ENCODE measurements at places on chromosomes 4 and X. TPM values are rescaled to one million over a fixed set of nuclear protein-coding genes. Genes with fewer than 3 reads are reported as not detected.

BTK gene
- polyA plus RNA-seq: 3.8 TPM

SPANXC gene
- polyA plus RNA-seq: not detected

FAAH2 gene
- 0.74 TPM for polyA plus RNA-seq

HELT gene
- polyA plus RNA-seq: not detected

IL2 gene
- not detected for polyA plus RNA-seq

DNA sequence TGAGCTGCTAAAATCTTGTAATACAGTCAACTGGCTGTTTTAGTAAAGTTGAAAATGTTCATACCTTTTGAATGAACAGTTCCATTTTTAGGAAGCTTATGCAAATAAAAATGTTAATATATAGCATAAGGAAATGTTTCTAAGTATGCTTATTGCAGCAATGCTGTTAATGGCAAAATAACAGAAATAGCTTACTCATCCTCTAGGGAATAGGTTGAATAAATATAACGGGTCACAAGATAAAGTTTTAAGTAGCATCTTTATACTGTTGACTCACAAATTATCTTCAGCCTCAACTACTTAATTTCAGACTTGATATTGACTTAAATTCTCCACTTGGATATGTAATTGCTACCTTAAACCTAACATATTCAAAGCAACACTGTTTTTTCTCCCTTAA is 27.7 kb downstream of the HERC3 start:
- no peak for DNase-seq

DNA sequence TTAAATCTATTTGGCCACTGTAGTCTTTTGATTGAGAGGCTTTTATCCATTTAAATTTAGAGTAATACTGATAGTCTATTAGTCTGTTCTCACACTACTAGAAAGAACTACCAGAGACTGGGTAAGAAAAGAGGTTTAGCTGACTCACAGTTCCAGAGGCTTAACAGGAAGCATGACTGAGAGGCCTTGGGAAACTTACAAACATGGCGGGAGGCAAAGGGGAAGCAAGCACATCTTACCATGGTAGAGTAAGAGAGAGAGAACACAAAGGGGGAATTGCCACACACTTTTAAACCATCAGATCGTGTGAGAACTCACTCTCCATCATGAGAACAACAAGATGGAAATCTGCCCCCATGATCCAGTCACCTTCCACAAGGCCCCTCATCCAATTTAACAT is 410.9 kb downstream of the PDGFC start:
- DNase-seq: no peak

DNA sequence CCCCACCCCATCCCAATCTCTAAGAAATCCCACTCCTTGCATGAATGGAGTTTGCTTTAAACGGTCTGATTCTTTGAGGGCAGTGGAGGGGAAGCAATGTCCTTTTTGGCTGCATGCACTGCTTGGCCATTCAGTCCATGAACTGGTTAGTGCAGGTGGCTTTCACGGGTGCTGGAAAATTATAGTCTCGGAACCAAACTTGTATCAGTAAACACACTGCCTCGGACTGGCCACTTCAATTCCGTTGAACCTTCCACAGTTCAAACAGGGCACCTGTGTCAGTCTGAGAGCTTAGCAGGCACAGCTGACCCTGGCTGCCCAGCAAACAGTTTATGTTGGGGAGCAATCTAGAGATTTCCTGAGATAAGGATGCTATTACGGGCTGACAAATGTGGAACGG is 255.6 kb downstream of the DHX15 start:
- DNase-seq: no peak

GRCh38 chr4:143438710-143439109 is 74.8 kb upstream of the SMARCA5 start:
- DNase-seq: no peak

GRCh38 chrX:130827648-130828047 is 75.4 kb downstream of the ENOX2 start:
- DNase-seq: no peak

GRCh38 chr4:64588507-64588906 is 179.3 kb upstream of the TECRL start:
- no peak for DNase-seq

DNA sequence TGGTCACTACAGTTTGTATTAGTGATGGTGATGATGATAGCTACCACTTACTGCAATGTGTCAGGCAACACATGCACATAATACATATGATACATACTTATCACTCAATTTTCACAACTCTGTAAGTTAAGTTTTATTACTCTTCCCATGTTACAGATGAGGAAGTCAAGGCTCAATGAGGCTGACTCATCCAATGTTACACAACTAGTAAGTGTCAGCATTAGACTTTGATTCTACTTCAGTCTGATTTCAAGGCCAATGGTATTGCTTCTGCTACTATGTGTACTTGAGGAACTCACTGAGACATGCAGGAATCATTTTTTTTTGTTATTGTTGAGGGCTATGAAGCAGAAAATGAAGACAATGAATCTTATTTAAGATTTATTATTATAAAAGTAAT is 96.4 kb upstream of the TRPC5OS start:
- no peak for DNase-seq

- no peak for DNase-seq
These were observed 78.3 kb upstream of the ATXN3L start for GRCh38 chrX:13397878-13398818.

- no peak for DNase-seq
These were observed 207.4 kb upstream of the JADE1 start for GRCh38 chr4:128601991-128602695.

DNA sequence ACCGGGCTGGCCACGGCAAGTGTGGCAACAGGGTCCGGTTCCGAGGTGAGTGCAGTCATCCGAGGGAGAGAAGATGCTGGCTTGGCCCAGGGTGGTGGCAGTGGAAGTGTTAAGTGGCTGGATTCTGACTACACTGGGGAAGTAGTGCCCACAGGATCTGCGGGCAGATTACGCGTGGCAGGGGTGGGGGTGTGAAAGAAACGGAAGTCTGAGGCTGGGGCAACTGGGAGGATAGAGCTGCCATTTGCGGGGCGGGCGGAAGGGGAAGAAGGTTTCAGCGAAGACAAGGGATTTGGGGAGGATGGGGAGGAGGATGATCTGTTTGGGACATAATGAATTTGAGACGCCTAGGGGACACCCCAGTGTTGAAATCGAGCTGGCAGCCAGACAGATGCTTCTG is 5.3 kb downstream of the RS1 start:
- no peak for DNase-seq

GRCh38 chr4:112847781-112848180 is 201.7 kb upstream of the ANK2 start:
- DNase-seq: no peak

DNA sequence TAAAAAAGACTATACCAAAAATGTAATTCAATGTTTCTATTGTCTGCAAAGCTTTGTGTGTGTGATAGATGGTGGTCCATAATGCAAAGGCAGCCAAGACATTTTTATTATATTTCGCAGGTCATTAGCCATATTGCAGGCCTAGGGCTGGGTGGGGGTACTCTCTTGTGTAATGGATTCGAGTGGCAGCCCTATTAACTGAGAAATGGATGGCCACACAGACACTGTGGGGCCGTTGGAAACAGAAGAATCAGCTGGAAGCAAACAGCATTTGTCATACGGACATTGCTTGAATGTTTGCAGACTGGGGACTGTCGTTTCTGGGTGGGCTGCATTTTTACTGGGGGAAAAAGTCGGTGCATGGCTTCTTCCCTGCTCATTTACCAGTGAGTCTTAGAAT is 101.4 kb downstream of the GPR143 start:
- no peak for DNase-seq

DNA sequence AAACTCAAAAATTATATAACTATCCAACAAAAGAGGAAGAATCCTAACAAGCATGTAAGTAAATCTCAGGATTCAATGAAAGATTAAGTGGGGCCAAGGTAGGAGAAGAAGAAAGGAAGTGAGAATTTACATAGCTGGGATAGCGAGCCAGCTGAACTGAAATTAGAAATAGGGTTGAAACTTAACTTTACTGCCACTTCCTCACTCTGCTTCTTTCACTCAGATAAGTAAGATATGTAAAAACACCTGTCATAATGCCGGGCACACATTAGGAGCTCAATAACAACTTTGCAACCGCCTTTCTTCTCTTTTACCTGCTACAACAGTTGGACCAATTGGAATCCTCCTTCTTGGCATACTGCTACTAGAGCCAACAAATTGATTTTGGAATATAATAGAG is 129.4 kb downstream of the CNKSR2 start:
- no peak for DNase-seq

- no peak for DNase-seq
These were observed 18.8 kb downstream of the PPP4R3C start for GRCh38 chrX:27444093-27444908.

- no peak for DNase-seq
These were observed 12.8 kb downstream of the PJA1 start for GRCh38 chrX:69152417-69152841.

DNA sequence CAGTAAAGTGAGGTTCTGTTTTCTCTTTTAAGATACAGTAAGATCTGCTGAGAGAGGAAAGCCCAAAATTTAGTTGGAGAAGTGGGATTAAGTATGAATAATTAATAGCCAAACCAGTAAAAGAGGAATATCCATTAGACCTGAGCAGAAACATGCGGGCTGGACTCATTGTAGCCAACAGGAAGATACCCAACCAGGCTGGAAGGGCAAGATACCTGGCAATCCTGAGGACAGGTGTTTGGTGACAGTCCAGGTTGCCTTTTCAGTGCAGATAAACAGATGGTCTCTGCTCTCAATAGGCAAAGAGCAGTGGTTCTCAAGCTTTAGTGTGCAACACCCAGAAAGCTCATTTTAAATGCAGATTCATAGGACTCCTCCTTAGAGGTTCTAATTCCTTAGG is 980.8 kb upstream of the GRID2 start:
- DNase-seq: no peak

DNA sequence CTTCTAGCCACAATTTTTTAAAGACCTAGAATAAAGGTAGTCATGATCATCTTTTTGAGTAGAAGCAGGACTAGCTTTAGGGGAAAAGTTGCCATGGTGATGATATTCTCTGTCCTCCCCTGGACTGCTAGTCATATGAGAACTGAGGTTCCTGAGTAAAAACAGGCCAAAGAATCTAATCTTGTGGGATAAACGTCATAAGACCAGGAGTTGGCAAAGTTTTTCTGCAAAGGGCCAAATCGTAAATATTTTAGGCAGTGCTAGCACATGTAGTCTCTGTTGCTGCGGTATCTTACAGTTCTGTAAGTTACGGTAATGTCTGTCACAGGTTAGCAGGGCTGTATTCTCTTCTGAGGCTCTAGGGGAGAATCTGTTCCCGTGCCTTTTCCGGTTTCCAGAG is 3.4 kb downstream of the PRPS2 start:
- DNase-seq: no peak

GRCh38 chr4:154471032-154471431 is 20.6 kb downstream of the DCHS2 start:
- no peak for DNase-seq

GRCh38 chrX:140157611-140158010 is 192.3 kb upstream of the CXorf66 start:
- DNase-seq: no peak

- no peak for DNase-seq
These were observed 234.1 kb downstream of the VEGFC start for GRCh38 chr4:176558661-176559060.

- no peak for DNase-seq
These were observed 133.0 kb downstream of the SHROOM4 start for GRCh38 chrX:50680990-50681389.
